ENCODE measurements at places on chromosomes 12 and 14. TPM values are rescaled to one million over a fixed set of nuclear protein-coding genes. Genes with fewer than 3 reads are reported as not detected.

The CLEC4C gene
- not detected for total RNA-seq

The PLEKHH1 gene
- total RNA-seq = 33.9 TPM

The FKBP11 gene
- total RNA-seq = 29.5 TPM

The ZBTB1 gene
- 32.5 TPM for total RNA-seq

The TMEM179 gene
- total RNA-seq = 5.0 TPM

The RNF212B gene
- total RNA-seq = not detected

The RD3L gene
- total RNA-seq = not detected

- peak; percentile 94 for DNase-seq
These were observed 9.3 kb upstream of the ESR2 start for GRCh38 chr14:64303471-64303917.

- DNase-seq = peak; percentile 34
These were observed 528.5 kb upstream of the CCDC196 start for GRCh38 chr14:65957631-65958205.

DNA sequence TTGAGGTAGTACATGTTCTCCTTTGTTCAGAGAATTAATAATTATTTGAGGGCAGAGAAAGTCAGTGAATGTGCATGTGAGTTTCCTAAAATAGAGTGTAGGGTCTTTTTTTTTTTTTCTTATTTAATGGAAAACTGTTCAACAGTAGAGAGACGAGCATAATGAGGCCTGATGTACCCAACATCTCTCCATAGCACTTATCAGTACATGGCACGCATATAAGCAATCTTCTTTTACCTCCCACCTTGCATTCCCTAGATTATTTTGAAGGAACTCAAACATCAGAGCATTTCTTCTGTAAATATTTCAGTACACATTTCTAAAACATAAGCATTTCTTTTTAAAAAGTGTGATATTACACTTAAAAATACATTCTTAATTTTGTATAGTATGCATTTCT is 87.8 kb downstream of the KTN1 start:
- no peak for DNase-seq

DNA sequence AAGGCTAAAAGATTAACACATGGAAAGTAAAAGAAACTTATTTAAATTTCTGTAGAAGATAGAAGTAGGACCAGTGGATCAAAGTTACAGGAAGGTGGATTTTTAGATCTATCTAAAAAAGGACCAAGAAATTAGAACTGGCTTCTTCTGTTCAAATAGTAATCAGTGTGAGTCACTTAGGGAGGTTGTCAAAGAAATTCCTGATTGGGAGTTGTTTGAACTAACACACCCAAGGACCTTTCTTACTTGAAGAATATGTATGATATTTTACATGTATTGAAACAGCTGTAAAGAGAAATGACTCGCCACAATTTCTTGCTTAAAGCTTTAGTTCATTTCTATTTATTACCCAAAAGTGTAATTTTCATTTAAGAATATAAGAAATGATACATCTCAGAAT is 256.9 kb downstream of the RAD51B start:
- no peak for DNase-seq

DNA sequence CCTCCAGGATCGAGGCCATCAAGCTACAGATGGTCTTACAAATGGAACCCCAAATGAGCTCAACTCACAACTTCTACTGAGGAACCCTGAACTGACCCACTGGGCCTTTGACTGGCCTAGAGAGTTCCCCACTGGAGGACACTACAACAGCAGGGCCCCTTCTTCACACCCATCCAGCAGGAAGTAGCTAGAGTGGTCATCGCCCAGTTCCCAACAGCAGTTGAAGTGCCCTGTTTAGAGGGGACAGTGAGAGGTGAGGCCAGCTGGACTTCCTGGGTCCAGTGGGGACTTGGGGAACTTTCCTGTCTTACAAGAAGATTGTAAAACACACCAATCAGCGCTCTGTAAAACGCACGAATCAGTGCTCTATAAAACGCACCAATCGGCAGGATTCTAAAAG is 247.9 kb upstream of the BTG1 start:
- no peak for DNase-seq

DNA sequence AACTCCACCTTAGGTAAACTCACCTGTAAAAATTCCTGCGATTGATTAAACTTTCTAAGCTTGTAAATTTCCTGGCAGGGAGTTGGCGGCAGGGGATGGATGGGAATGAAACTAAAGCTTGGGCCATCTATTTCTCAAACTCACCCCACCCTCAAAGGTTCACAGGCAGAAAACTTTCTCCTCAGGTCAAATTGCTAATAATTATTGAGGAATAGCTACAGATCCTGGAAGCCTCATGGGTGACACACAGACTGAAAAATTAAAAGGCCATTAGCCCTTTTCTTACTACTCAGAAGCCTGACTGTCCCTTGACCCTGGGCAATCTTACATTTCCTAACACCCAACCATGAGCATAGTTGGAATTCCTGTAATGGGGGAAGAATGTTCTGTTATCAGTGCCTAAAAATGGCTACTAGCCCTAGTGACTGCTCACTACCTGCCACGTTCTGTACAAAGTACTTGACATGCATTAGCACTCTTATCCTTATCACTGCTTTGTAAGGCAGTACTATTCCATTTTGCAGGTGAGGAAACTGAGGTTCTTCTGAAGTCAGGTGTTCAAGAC is 12.4 kb upstream of the SYNDIG1L start:
- peak; percentile 62 for DNase-seq

DNA sequence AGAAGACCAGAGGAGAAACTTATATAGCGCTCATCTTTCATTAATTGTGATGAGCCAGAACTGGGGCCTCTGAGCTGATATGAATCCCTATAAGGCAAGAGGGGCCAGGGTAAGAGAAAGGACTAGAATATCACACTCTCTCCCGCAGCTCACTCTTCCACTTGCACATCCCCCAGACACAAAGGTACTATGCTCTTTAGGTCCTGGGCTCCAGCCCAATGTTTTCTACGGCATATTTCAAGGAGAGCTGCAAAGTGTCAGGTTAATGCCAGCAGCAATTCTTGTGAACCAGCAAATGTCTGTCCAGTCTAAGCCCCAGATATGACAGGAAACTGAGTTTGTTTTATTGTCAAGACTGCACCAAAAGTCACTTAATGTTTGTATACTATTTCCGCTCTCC is 29.4 kb downstream of the PPP2R5E start:
- no peak for DNase-seq

GRCh38 chr12:110862329-110862728 is 15.5 kb downstream of the CCDC63 start:
- DNase-seq = peak; percentile 40

DNA sequence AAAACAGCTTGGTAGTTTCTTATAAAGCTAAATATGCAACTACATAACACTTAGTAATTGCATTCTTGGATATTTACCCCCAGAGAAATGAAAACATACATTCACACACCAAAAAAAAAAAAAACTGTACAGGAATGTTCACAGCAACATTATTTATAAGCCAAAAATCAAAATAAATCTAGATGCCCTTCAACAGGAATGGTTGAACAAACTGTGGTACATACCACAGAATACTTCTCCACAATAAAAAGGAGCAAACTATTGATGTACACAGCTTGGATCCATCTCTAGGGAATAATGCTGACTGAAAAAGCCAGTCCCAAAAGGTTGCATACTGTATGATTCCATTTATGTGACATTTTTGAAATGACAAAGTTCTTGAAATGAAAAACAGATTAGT is 62.1 kb upstream of the SLC38A4 start:
- no peak for DNase-seq

DNA sequence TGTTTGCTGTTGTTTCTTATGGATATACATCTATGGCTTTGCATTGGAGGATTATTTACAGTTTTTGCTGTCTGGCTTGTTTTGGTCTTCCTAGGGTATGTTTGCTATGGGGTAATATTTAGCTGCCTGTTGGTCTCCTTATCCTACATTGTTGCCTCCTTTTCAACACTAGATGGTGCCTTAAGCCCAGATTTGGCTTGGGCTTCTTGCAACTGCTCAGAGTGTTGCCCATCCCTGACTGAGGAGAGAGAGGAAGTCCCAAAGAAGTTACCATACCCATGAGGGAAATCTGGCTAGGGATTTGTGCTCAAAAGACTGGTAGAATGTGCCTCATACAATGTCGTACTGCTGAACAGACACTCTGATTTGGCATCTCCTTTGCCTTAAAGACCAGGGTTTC is 94.6 kb upstream of the MUCL1 start:
- DNase-seq = peak; percentile 87

GRCh38 chr12:6420364-6420763 is 24.4 kb upstream of the CD27 start:
- DNase-seq = no peak

DNA sequence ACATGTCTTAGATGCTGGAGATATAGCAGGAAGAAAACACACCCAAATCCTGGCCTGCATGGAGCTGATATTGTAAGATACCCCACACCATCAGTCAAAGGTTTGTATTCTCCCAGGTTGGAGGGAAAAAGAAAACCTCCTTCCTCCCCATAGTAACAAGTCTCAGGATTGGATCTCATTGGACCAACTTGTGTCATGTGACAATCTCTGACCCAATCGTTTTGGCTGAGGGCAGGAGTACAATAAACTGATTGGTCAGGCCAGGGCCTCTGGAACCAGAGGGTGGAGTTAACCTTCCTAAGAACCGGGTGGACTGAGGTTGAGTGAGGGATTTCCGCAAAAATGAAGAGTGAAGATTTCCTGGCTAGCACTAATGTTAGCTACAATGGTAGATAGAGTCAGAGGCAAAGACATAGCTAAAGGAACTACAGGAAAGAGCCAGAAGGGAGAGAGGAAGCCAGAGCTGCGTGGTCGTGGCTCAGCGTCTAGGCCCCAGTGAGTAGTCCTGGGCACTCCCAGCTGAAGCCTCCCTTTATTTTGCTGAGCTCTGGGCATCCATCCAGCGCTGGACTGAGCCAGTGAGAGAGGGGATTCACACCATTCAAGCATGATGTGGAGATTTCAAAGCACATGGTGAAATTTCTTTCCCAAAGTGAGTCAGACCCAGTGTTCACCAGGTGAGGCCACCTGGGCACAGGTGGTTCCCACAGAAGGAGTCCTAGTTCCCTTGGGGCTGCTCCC is 219.9 kb downstream of the AACS start:
- DNase-seq = peak; percentile 70

- DNase-seq = peak; percentile 30
These were observed 174.1 kb upstream of the RMST start for GRCh38 chr12:97288531-97288930.

DNA sequence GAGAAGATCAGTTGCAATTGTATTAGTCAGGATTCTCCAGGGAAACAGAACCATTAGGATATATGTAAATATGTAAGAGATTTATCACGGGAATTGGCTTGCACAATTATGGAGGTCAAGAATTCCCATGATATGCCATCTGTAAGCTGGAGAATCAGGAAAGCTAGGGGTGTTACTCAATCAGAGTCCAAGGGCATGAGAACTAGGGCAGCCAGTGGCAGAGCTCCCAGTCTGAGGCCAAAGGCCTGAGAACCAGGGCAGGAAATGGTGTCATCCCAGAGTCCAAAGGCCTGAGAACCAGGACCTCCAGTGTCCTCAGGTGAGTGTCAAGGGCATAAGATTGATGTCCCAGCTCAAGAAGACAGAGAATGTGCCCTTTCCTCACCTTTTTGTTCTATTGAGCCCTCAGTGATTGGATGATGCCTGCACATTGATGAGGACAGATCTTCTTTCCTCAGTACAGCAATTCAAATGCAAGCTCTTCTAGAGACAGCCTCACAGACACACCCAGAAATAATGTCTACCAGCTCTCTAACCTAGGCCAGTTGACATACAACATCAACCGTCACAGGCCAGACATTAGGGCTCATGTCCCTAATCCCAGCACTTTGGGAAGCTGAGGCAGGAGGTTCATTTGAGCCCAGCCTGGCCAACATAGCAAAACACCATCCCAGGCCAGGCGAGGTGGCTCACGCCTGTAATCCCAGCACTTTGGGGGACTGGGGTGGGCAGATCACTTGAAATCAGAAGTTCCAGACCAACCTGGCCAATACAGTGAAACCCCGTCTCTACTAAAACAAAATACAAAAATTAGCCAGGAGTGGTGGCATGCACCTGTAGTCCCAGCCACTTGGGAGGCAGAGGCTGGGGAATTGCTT is 34.9 kb upstream of the ZNF740 start:
- no peak for DNase-seq

- DNase-seq = peak; percentile 58
These were observed 1.4 kb downstream of the TMTC1 start for GRCh38 chr12:29782285-29782870.

DNA sequence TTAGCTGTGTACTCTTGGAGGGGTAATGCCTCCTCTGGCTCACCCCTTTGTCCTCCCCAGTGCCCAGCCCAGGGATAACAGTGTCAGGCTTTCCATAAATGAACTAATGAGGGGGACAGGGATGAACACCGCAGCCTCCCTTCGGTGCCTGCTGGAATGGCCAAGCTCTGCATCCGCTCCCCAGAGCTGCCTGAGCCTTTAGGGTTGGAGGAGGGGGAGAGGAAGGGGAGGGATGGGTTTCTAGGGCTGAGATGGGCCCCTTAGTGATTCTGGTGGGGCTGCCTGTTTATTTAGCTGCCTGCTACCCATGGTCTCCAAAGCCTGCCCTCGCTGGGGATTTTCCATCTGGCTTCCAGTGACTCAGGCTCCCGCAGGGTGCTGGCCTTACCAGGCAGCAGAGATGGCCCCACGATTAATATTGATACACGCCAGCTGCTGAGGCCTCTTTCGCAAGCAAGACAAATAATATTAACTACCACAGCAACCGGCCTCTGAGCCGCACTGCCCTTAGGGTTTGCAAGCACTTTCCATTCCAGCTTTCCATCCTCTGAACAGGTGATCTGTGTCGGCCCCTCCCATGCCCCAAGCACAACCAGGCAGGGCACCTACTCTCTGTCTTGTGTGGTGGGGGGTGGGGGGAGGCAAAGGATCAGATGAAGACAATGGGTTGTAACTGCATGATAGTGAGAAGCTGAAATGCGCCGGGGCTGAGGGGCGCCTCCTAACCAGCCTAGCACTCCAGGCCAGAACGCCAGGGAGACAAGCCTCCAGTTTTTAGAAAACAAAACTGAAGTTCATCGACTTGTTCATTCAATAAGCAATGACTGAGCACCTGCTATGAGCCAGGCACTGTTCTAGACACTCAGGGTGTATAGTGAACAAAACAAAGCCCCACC is 56.7 kb downstream of the C14orf132 start:
- peak; percentile 43 for DNase-seq

DNA sequence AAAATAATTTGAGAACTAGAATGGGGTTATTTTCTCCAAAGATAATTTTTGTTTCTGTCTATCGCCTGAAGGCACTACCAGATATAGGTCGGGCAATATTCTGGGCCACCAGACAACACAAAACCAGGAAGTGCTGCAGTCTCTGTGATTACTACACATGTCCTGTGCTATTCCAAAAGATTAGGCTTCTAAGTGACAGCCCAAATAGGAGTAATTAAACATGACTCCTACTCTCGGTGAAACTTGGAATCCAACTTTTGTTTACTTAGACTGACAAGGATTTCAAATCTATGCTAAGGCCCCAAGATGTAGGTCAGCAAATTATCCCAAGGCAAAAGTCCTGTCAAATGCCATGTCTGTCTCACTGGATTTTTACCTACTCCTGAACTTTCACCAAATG is 157.6 kb upstream of the LRFN5 start:
- no peak for DNase-seq
